BJ (cell line): ENCODE measurements at places on chromosomes 5 and 9. TPM values are rescaled to one million over a fixed set of nuclear protein-coding genes. Genes with fewer than 3 reads are reported as not detected.

DNA sequence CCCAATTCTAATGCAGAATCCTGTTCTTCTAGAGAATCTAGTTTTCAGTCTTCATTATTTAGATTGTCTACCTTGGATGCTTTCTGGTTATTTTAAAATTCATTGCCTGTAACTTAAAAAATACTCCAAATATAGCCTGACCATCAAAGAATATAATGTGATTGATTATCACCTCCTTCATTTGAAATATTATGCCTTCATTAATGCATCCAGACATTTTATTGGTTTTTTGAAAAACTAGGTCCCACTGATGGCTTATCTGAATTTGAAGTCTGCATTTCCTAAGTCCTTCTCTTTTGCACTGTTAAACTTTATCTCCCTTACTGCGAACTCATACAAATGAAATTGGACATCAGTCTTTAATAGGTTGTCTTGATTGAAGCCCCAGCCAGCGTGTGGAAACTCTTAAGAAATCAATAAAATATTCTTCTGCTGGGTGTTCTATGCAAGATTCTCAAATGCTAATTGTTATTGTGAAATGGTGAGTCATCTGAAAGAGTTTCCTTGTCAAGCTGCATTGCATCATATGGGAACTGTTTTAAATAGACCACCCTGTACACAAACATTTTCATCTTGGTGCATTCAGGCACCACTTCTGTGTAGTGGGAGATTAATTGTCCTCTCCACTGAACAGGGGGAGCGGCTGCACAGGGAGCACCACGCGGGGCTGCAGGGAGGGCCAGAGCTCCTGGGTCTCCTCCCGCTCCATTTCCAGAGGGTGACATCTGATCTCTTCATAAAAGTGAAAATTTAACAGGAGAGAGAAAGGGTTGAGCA, 92.3 kb upstream of the FANCC start:
- DNase-seq: peak; percentile 41

- no peak for DNase-seq
Observed at GRCh38 chr9:95211028-95211427, 106.5 kb downstream of the FANCC start.

Gene PCDHB4
- 0.02 TPM in 2 replicates for polyA plus RNA-seq

- DNase-seq: no peak
Observed at GRCh38 chr9:89179540-89179894, 899 bp upstream of the SHC3 start.

- DNase-seq: no peak
Observed at GRCh38 chr5:165139262-165139661, 1633.8 kb downstream of the MAT2B start.

DNA sequence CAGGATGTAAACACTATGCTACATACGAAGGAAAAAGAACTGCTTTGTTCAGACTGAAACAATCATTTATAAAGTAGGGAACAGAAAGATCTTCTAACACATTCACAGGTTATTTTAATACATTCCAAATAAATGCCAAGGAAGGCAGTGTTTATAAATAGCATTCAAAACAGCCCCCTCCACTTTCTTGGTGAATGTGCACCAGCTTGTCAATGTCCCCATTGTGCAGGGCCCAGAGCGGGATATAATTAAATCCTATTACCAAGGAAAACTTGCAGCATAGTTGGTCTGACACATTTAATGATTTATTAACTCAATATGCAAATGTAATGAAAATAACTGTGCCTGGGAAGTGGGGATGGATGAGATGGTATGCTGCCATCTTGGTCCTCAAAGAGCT, 135.9 kb upstream of the RAD23B start:
- DNase-seq: no peak

DNA sequence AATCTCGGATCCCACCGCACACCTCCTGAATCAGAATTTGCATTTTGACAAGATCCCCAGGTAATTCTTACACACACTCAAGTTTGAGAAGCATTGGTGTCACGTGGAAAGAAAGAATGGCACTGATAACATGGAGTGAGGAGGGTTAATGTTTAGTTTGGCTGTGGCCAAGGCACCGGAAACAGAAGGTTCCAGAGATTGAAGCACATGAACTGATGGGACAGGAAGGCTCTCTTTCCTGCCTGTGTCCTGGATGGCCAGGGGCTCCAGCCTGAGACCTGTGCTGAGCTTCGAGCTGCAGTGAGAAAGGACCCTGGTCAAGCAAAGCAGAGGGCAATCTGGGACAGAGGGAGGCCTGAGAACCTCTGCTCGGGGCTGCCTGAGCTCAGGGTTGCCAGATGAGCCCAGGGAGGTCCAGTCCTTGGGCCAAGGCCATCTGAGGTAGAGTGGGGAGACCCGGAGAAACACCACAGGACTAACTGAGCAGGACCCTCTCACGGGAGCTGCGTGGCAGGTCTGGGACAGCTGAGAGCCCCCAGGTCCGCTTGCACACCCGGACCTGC, 27.3 kb downstream of the AFAP1L1 start:
- no peak for DNase-seq

- DNase-seq: no peak
Observed at GRCh38 chr5:515273-515836, 8.9 kb downstream of the SLC9A3 start.

GRCh38 chr9:32399110-32399815, 14.8 kb downstream of the ACO1 start:
- no peak for DNase-seq

DNA sequence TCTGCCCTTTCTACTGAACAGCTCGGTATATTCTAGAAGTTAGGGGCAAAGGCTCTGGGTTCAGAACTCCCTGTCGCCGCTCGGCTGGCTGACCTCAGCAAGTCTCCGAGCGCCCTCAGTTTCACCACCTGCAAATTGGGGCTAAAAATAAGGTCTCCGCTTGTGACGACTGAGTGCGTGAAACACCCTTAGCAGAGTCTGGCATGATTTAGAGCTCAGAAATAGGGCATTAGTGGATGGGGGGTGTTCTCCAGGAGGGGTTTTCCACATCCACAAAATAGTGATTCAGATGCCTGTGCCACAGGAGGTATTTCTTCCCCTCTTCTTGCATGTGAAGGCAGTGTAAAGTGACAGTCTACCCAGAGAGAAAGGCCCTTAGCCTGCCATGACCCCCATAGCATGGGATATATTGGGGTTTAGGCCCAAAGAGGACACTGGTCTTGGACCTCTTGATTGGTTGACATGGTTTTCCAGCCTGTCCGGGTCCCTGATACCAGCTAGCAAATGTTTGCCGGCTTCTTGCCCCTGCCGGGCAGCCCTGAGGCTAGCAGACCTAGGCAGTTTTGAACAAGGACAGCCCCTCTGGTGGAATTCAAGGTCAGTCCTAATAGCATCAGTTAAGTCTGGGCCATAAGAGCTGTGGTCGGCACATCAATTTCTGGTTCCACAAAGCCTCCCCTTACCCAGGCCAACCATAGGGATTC, 1.4 kb downstream of the ERGIC1 start:
- DNase-seq: no peak

DNA sequence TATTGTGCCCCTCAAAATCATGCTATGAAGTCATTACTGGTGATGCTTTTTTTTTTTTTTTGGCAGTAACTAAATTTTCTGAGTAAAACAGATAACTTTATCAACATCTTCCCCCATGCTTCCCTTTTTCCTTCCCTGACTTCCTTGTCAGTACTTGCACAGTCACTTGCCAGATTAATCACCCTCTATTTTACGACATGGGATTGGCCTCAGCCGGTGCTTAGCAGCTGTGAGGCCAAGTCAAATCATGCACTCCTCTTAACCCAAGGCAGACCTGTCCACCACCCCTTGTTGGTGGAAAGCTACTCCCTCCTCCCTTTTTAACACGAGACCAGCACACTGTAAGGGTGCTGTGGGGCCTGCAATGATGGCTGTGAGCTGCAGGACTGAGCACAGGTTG, 118.0 kb upstream of the OTULINL start:
- DNase-seq: no peak

Gene IFNK
- polyA plus RNA-seq: not detected in 2 replicates

GRCh38 chr5:20032896-20033295, 44.9 kb upstream of the CDH18 start:
- no peak for DNase-seq

DNA sequence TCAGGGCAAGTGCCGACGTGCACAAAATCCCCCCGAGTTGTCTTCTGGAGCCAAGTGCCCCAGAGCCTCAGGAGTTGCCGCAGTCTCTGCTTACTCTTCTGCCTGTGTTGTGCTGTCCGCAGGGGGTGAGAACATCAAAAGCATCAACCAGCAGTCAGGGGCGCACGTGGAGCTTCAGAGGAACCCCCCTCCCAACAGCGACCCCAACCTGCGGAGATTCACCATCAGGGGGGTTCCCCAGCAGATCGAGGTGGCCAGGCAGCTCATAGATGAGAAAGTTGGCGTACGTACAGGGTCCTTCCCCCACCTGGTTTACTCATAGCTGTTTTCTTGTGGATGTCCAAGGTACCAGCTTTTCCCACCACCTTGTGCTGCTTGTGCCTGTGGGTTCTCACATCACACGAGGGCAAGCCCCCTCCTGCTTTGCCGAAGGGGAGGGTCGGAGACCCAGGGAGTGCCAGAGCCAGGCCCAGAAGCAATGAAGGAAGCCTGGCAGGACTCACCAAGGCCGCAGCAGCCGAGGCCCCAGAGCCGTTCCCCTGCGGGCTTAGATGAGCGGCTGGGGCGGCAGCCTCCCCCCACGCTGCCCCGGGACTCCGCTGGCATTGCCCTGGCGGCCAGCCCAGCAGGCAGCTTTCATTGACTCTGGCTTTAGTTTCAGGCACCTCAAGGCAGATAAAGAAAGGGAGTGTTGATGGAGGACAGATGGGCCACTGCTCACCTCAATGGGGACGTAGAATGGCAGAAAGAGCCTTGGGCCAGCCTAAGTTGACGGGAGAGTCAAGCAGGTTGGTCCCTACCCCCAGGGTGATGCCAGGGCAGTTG, 33.7 kb upstream of the PRDM12 start:
- DNase-seq: no peak

DNA sequence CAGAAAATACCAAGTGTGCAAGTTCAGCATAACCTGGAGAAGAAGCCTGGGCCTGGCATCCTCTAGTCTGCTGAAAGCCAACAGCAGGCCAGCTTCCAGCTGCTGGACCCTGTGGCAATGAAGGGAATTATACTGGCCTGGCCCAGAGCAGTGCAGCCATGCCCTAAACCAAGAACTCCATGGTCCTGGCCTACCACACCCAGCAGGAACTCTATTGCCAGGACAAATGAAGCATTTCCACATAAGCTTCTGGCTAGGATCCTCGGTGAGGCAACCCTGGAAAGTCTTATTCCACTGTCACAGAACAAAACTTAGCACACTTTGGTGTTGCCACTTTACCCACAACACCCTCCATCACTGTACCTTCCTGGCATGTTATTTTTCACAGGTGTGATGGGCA, 35.5 kb downstream of the CDK5RAP2 start:
- DNase-seq: no peak

Gene PAXX
- polyA plus RNA-seq: 10.3 and 11.8 TPM in 2 replicates

GRCh38 chr5:90558344-90559192, at the start of gene ADGRV1:
TSS of gene ADGRV1 (plus strand) at chr5:90558797. CDS start at chr5:90558896, 99 bp downstream.
- no peak for DNase-seq
